NCI-H1417 (cell line): ENCODE measurements at places on chromosomes 4 and X.

GRCh38 chrX:350148-350533, 31.5 kb upstream of the GTPBP6 start:
- no peak for DNase-seq

GRCh38 chrX:7586126-7586525, 256.8 kb upstream of the VCX start:
- peak; percentile 18 for DNase-seq

DNA sequence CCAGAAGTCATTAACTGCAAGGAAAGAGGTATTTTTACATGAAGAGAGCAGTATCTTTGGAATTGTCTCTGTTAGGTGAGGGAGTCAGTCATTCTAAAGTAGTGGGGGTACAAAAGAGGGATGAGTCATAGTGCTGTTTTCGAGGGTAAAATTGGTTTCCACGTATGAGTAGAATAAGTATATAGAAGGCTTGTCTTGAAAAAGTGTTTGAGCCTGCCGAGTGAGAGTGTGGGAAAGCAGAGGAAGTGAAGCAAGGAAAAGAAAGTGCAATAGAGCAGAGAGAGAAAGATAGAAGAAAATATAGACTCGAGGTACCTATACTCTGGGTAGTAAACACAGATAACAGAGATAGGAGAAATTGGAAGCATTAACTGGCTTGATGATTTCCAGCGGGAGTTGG, 696.4 kb downstream of the DMD start:
- no peak for DNase-seq

GRCh38 chr4:57109411-57109846, 756 bp downstream of the IGFBP7 start:
- no peak for DNase-seq

DNA sequence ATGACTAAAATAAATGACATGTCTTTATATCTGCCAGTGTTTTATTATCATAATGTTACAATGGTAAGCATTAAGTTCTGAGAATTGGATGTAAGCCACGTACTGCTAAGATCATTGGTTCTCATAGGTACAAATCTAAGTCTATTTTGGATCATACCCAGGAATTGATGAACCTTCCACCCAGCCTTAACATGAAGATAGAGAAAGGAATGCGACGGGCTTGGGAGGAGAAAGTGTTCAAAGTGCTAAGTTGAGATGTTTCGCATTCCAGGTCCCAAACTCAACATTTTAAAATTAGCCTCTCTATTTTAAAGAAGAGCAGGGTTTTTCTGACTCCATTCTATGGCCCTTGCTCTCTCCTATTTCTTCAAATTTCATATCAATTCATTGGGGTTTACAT, 54.9 kb upstream of the FRAS1 start:
- DNase-seq, result no peak

DNA sequence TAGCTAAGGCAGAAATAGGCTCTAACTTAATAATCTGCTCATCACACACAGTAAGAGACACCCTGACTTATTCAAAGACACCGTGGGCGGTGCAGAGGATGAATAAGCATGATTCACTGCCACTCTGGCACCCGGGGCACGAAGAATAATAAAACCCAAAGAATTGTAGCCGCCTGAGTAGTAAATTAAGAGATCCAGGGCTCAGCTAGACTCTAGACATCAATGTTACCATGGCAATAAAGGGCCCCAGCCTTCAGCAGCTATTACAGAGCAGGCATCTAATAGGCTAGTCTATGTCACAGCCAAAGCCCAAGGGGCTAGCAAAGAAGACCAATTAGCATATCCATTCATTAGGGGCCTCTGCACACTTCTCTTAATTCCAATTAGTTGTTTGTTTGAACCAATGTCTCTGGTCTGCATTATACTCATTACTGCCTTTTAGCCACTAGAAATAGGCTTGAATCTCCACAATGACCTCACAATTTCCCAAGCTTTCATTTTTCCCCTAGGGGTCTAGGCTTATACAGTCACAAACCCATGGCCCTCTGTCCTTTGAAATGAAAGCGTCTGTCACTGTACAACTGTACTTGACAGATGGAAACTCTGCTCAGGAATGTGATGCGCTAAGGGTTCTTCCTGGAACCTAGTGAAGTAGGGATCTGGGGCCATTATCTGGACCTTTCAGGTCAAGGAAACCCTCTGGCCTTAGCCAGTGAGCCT, 3.0 kb upstream of the ATP1B4 start:
- no peak for DNase-seq

DNA sequence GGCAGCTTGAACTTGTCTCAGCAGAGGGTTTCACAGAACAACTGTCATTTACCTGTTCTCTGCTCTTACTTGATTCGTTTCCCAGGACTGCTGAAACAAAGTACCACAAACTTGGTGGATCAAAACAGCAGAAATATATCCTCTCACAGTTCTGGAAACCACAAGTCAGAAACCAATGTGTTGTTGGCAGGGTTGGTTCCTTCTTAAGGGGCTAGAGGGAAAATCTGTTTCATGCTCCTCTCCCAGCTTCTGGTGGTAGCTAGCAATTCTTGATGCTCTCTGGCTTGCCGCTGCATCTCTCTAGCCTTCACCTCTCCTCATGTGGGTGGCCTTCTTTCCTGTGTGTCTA, 4.7 kb downstream of the TLR8 start:
- DNase-seq, result no peak

DNA sequence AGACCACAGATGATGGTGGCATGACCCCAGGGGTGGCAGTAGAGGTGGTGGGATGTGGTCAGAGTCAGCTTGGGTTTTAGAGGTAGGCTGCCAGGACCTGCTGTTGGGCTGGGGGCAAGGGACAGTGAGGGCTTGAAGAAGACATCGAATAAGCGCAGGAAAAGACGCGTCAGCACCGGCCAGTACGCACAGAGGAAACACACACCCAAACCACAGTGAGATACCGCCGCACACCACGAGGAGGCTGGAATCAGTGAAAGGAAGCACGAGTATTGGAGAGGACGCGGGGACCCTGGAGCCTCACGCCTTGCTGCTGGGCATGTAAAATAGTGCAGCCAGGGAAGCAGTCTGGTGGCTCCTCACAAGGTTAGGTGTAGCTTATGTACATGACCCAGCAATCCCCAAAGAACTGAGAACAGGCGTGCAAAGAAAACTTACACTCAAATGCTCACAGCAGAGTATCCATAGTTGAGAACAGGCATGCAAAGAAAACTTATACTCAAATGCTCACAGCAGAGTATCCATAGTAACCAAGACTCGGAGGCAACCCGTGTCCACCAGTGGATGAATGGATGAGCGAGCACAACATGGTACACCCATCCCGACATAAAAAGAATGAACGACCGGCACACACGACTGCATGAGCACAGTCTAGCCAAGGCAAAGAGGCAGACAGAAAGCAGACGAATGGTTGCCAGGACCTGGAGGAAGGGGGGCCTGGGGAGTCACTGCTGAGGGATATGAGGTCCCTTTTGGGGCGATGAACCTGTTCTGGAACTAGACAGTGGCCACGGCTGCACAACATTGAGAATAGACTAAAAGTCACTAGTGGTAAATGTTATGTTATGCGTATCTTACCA, 13.3 kb downstream of the PDZD4 start:
- no peak for DNase-seq

DNA sequence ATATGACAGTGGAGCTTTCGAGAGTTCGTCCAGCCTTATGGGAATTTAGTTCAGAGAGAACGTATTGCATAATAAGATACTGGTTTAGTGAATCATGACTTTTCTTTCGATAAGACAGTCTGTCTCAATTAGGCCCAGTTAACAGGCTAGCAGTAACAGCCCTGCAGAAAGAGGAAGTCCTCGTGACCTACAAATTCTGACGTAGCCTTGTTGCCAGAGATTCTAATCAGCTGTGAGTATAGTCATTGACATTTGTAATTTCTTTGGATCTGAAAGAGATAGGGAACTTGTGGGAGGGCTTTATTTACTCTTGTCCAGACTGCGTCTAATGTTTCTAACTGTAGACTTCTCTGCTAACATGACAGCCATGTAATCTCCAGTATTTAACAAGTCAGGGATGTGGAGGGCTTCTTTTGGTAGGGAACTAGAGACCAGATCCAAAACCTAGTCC, 15.8 kb downstream of the ART3 start:
- DNase-seq, result no peak

DNA sequence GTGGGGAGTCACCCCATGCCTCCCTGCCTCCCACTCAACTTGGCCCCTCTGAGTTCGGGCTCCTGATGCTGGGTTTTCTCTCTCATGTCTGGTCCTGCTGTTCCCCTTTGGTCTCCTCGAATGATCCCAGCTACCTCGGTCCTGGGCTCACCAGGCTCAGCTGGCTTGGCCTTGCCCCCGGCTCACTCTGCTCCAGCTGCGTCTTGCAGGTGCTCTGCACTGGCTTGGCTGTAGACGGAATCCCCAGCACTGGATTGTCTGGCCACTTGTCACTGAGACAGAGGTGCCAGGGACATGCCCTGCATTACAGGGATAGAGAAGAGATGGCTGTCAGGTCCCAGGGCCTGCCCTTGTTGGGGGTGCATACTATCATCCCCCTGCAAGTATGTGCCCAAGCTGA, 41.6 kb upstream of the NYX start:
- no peak for DNase-seq

GRCh38 chr4:109683621-109684253, 19.5 kb downstream of the CASP6 start:
- no peak for DNase-seq

- no peak for DNase-seq
These were observed 131.8 kb upstream of the MAD2L1 start for GRCh38 chr4:120198411-120198810.

- DNase-seq, result peak; percentile 77
These were observed 19.9 kb upstream of the KLHL8 start for GRCh38 chr4:87240341-87240740.

- no peak for DNase-seq
These were observed 6.3 kb downstream of the SLC25A4 start for GRCh38 chr4:185149392-185149791.

GRCh38 chr4:99179626-99180025, 35.5 kb upstream of the ADH4 start:
- no peak for DNase-seq
